A549 treated with ZK216348 at 1 μM for 4 hours (cell line): ENCODE measurements at places on chromosomes 7 and 10. TPM values are rescaled to one million over a fixed set of nuclear protein-coding genes. Genes with fewer than 3 reads are reported as not detected.

DNAAF5 gene
- total RNA-seq, result 33.7 to 51.9 TPM (median 48.3 TPM) in 5 replicates

GDF2 gene
- total RNA-seq, result not detected in 5 replicates

GIMAP5 gene
- 0.24 TPM in 1 of 5 replicates, not detected in the others for total RNA-seq

NHLRC2 gene
- total RNA-seq, result 4.8 to 8.8 TPM (median 7.0 TPM) in 5 replicates

CYP2W1 gene
- total RNA-seq, result not detected in 5 replicates

RBP4 gene
- total RNA-seq, result 5.1 to 10.1 TPM (median 9.7 TPM) in 5 replicates

DNAJC12 gene
- total RNA-seq, result 49.3 to 85.7 TPM (median 60.1 TPM) in 5 replicates

NEUROD6 gene
- total RNA-seq, result not detected in 5 replicates

KCNIP2 gene
- 0.55 to 1.3 TPM (median 0.98 TPM) in 5 replicates for total RNA-seq

CALHM1 gene
- total RNA-seq, result not detected in 5 replicates

RPEL1 gene
- 0.08 TPM in 1 of 5 replicates, not detected in the others for total RNA-seq

OPN4 gene
- total RNA-seq, result not detected in 5 replicates

NUDT13 gene
- 2.4 to 4.2 TPM (median 2.7 TPM) in 5 replicates for total RNA-seq

WDFY4 gene
- not detected in 5 replicates for total RNA-seq

TSPAN33 gene
- 5.4 to 6.9 TPM (median 6.5 TPM) in 5 replicates for total RNA-seq

ADAM8 gene
- total RNA-seq, result 1.0 to 4.5 TPM (median 3.3 TPM) in 5 replicates

KLF14 gene
- not detected in 5 replicates for total RNA-seq

FAM25G gene
- 3.8 TPM in 1 of 5 replicates, not detected in the others for total RNA-seq

KNDC1 gene
- total RNA-seq, result 0.52 to 2.4 TPM (median 0.87 TPM) in 5 replicates

OR6V1 gene
- total RNA-seq, result not detected in 5 replicates

FAM13C gene
- total RNA-seq, result not detected in 5 replicates

TSPAN14 gene
- total RNA-seq, result 94.6 to 171 TPM (median 161 TPM) in 5 replicates

SFRP5 gene
- 1.5 to 2.4 TPM (median 1.9 TPM) in 5 replicates for total RNA-seq

SLC16A12 gene
- 0.09 to 0.27 TPM (median 0.19 TPM) in 5 replicates for total RNA-seq

SPDYE1 gene
- not detected in 5 replicates for total RNA-seq

CAMK2B gene
- total RNA-seq, result 0.08 to 0.36 TPM (median 0.21 TPM) in 5 replicates

SVOPL gene
- not detected in 5 replicates for total RNA-seq

ACBD7 gene
- total RNA-seq, result 0.67 to 1.4 TPM (median 0.84 TPM) in 5 replicates

TRDMT1 gene
- total RNA-seq, result 2.0 to 4.4 TPM (median 3.7 TPM) in 5 replicates

SDK1 gene
- 0.40 to 0.72 TPM (median 0.66 TPM) in 5 replicates for total RNA-seq

ASB10 gene
- not detected in 5 replicates for total RNA-seq

NT5C3A gene
- 22.7 to 46.3 TPM (median 33.7 TPM) in 5 replicates for total RNA-seq

PLPP4 gene
- total RNA-seq, result 0.25 TPM in 1 of 5 replicates, not detected in the others

TMEM213 gene
- total RNA-seq, result not detected in 5 replicates

PODXL gene
- total RNA-seq, result 31.3 to 59.3 TPM (median 41.8 TPM) in 5 replicates

GBX1 gene
- 0.23 TPM in 1 of 5 replicates, not detected in the others for total RNA-seq

MRLN gene
- total RNA-seq, result not detected in 5 replicates

WNT8B gene
- total RNA-seq, result 0.07 TPM in 1 of 5 replicates, not detected in the others

LIPK gene
- not detected in 5 replicates for total RNA-seq

LRGUK gene
- total RNA-seq, result 0.18 to 0.73 TPM (median 0.36 TPM) in 5 replicates

PIK3CG gene
- total RNA-seq, result not detected in 5 replicates

NPC1L1 gene
- 0.06 to 0.14 TPM (median 0.08 TPM) in 5 replicates for total RNA-seq

FAM171A1 gene
- total RNA-seq, result 21.7 to 25.6 TPM (median 23.9 TPM) in 5 replicates

TFR2 gene
- total RNA-seq, result 1.6 to 3.1 TPM (median 2.5 TPM) in 5 replicates

RAB19 gene
- total RNA-seq, result not detected in 5 replicates

MAT1A gene
- 0.05 to 0.15 TPM in 2 of 5 replicates, not detected in the others for total RNA-seq
